Activated CD8-positive, alpha-beta memory T cell treated with anti-CD3 and anti-CD28 coated beads for 4 hours (primary cell): ENCODE measurements at places on chromosomes 2 and 18.

DNA sequence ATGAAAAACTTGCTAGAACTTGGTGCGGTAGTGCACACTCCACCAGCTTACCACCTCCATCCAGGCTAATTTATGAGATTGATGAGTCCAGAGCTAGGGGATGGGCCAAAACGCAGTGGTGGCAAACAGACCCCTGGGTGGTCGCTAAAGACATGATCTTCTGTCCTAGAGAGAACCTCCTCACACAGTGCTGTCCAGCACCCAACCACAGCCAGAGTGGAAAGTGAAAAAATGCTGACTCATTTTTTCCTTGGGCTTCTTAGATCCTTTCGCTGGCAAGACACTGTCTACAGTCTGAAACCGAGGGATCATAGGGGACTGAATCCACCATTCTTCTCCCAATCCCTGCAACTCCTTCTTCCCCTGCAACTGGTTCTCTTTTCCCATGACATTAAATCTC is 4.1 kb downstream of the ANTXR1 start:
- no peak for DNase-seq

DNA sequence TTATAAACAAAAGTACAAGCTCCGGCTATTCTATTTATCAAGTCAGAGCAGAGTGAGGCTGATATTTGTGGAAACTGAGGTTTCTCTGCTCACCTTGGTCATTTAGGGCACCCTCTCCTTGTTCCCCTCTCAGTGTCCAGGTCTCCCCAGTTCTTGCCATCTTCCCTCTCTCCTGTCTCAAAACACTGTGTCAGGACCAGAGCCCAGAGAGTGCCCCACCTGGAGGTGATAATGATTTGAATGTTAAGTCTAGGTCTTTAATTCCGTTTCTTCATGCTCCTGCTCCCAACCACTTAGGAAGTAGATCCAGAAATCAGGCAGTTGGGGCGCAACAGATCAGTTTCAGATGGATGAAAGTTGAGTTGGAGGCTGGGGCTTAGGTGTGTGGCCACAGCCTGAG is 9.2 kb upstream of the ADCY3 start:
- no peak for DNase-seq

- no peak for DNase-seq
Observed at GRCh38 chr18:9106800-9107584, 4.5 kb downstream of the NDUFV2 start.

DNA sequence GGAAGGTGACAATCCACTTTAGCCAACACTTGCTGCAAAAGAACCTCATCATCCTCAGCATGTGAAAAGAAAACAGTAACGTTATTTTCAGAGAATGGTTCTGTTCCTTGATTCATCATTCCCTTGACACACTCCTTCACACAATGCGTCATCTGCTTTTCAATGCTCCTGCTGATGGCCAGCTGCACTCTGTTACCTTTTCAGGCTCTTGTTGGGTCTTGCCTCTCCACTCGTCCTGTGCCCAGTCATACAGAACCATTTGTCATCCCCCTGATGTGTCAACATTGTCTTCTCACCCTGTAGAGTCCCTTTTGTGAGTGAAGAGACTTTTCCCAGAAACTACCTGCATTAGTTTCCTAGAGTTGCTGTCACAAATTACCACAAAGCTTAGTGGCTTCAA is 12.2 kb upstream of the DTNA start:
- DNase-seq = no peak

- no peak for DNase-seq
Observed at GRCh38 chr2:7950035-7950612, 731.7 kb upstream of the ID2 start.

DNA sequence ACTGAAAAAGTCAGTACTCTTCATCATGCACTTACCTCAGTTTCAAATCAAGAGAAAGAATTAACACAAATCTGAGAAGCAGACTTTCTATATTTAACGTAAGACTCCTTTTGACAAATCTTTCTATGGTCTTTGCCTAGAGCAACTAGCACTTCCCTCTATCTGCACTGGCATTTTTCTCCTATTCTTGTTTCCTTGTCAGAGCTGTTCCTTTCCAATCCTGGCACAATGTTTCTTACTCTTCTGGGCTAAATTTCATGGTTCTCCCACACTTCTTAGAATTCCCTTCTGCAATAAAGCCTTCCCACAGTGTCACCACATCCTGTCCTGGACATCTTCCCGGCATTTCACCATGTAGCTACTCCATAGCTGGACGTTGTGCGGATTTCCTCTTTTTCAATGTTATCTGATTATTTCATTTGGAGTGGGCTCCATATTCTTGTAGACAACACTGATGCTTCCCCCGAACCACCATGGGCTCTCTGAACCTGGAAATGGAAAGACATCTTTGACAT is 144.7 kb upstream of the CTNNA2 start:
- no peak for DNase-seq

- no peak for DNase-seq
Observed at GRCh38 chr18:56888978-56889377, 237.8 kb downstream of the WDR7 start.

DNA sequence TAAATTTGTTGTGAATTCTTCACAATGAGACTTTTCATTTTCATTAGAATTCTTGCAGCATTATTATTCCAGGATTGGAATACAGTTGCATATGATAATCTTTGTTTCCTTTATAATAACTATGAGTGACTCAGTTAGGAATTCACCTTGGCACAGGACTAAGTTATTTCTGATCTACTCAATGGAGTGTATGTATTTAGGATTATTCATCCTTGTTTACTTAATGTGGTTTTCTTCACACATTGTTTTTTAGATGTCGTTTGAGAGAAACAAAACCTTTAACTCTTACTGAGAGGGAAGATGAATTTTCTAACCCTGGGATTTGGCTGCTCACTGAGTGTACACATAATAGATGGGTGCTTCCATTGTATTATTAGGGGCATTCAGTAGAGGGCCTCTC is 970.1 kb downstream of the DPP10 start:
- DNase-seq = no peak

DNA sequence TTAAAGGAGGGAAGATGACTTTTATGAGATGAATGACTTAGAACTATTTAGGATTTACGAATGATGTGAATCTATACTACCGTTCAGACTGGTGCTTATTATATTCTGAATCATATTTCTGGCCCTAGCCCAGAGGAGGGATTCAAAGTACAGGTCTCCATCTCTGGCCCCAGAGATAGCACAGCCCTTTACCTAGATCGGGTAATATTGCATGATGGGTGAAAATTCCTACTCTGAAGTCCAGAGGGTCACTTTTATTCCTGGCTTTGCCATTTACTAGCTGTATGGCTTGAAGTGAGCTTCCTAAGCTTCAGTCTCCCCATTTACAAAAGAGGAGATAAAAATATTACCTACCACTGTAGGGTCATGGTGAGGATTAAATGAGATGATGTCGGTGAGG is 135.8 kb upstream of the OSR1 start:
- DNase-seq = no peak

DNA sequence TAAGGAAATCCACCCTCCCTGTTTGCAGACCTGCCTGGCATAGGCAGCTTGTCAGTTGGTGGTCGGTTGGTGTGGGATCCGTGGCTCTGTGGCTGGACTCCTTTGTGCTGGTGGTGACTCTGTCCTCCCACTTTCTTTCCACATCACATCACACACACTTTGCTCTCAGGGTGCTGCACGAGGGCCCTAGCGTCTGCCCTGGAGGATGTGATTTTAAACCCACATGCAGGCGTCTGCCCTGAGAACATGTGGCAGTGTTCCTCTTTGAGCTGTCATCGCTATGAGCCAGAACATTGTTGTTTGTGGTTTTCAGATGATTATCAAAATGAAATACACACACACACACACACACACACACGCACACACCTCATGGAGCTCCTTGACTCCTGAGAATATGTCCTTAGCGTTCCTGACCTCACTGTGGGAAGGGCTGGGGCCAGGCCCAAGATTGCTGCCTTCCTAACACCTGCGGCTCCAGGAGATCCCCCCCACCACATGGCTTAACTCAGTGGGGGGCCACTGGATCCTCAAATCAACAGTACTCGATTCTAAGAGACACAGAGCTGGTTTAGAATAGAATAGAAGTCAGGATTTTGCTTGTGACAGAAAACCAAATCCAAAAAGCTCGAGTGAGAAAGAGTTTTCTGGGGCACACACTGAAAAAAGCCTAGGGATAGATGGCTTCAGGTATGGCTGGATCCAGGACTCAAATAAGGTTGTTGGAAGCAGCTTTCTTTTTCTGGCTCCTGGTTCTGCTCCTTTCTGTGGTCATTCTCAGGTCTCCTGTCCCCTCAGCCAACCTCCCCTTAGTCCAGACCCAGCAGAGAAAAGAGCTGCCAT is 54.8 kb downstream of the RTP5 start:
- no peak for DNase-seq

GRCh38 chr2:15687720-15688119 is 96.1 kb downstream of the DDX1 start:
- no peak for DNase-seq

DNA sequence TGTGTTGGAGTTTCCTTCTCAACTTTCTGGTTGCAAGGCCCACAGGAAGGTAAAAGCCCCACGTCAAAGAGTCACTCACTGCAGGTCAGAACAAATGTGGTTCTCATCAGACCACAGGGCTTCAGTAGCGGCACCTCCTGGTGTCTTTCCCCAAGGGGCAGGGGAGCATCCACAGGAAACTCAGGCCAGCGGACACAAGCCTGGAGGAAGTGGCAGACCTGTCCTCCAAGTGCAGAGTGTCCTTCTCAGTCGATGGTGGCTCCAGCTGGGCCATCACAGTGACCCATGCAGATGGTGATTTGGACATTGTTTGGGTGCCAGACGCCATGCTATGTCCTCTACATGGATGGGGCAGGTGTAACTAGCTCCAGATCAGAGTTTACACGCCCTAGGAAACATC is 84.9 kb downstream of the ACKR3 start:
- DNase-seq = no peak

GRCh38 chr2:171018522-171018921 is 89.5 kb downstream of the GORASP2 start:
- DNase-seq = no peak

DNA sequence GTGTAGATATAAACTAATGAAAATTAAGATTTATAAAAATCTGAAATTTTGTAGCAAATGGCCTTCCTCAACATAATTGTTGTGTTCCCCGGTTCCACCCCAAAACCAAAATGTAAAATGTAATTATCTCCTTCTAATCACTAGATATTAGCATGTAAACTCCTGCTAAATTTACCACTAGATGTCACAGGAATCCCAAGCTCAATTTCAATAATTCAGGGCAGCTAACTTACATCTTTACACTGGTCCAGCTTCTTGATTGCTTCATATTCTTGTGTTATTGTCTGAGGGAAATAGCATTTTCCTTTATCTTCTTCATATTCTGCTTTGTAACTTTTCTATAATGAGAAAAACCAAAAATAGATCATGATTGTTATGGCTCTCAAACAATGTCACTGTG is 42.6 kb downstream of the NEB start:
- no peak for DNase-seq

DNA sequence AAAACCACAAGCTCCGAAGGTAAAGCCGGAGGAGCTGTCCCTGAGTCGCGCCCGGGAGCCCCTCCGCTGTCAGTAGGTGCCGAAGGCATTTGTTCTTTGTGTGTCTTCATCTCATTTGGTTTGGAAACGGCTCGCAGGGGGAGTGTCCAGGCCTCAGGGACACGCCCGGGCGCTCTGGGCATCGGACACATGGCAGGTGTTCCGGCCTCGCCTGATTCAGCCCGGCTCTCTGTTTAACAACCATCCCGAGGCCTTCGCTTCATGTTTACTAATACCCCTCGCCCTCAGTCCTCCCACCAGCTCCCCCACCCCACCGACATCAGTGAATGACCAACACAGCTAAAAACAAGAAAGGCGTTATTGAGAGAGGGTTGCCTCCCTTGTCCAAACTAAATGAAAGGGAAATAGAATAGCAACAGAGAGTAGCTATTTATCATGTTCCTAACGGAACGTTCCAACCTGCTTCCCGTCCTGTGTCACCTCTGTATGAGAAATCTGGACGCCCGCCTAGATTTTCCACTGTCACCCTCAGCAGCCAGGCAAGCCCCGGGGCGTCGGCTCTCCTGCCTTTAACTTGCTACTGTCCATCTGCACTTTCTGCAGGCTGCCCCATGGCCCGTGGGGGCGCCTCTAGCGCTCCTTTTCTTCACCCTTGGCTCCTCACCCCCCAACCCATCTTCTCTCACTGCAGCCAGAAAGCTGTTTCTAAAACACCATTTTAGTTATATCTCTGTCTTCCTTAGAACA is 73.9 kb downstream of the MYCN start:
- no peak for DNase-seq

DNA sequence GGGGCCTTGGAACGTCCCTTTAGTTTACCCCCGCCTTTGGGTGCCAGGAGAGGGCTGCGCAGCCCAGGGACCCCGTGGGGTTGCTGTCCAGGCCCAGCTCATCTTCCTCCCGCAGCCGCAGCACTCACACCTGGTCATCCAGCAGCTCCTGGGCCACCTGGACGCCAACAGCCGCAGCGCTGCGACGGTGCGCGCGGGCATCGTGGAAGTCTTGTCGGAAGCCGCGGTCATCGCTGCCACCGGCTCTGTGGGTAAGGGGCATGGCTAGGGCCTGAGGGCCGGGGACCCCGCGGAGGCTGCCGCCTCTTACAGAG is 37.2 kb downstream of the POMC start:
- DNase-seq = no peak

DNA sequence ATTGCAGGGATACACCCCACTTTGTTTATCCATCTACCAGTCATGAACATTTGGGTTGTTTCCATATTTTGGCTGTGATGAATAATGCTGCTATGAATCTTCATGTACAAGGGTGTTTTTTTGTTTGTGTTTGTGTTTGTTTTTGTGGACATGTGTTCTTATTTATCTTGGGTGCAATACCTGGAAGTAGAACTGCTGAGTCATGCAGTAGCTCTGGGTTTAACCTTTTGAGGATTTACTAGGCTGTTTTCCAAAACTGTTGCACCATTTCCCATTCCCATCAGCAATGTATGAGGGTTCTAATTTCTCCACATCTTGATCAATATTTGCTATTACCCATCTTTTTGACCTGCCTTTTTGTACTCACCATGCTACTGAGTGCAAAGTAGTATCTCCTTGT is 140.0 kb upstream of the CYP1B1 start:
- DNase-seq = no peak

- no peak for DNase-seq
Observed at GRCh38 chr2:112465382-112465781, 16.6 kb upstream of the TTL start.

- no peak for DNase-seq
Observed at GRCh38 chr2:45925636-45926366, 274.3 kb downstream of the PRKCE start.

DNA sequence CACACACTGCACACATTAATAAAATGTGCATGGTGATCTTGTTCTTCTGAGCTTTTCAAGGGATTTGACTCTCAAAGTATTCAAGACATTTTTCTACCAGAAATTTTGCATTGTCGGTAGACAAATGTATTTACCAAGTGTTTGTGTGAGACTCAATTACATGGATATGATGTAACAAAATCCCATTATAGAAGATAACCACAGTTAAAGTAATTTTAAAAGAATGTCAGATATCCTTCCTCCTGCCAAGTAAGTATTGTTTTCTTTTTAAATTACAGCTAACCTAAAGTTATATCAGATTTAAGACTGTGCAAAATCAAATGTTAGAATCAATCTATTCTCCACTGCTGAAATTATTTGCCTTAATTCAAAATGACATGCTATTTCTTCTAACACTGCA is 1344.5 kb upstream of the CHAC2 start:
- no peak for DNase-seq
